ENCODE measurements at places on chromosomes 3 and 15.
A peak's percentile ranks its signal among the peaks of the same experiment; 100 is the strongest.

GRCh38 chr15:66157507-66157906 lies 96.0 kb downstream of the MEGF11 start:
- no peak for DNase-seq

- DNase-seq: no peak
Measured at GRCh38 chr15:89203705-89204273, 17.6 kb downstream of the RLBP1 start.

- no peak for DNase-seq
Measured at GRCh38 chr3:150107429-150108175, 136.9 kb upstream of the PFN2 start.

DNA sequence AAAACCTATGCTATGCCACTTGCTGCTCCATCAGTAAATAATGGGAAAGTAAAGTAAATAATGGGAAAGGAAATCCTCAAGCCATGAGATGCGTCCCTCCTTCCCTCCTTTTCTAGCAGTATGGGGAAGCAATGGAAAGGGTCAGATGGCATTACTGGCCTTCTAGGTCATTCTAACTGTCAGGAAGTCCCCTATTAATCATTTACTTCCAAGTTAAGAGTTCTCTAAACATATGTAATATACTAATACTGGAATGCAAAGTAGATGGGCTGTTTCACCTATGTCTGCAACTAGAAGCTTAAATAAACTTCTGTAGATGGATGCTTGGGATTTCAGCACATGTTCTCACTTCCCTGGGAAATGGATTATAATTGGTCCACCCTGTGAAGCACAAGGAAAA lies 55.9 kb downstream of the MDFIC2 start:
- DNase-seq: no peak

GRCh38 chr15:31324806-31325594 lies 1.6 kb upstream of the KLF13 start:
- no peak for DNase-seq

- DNase-seq: no peak
Measured at GRCh38 chr3:129211772-129212171, 28.1 kb upstream of the CNBP start.

DNA sequence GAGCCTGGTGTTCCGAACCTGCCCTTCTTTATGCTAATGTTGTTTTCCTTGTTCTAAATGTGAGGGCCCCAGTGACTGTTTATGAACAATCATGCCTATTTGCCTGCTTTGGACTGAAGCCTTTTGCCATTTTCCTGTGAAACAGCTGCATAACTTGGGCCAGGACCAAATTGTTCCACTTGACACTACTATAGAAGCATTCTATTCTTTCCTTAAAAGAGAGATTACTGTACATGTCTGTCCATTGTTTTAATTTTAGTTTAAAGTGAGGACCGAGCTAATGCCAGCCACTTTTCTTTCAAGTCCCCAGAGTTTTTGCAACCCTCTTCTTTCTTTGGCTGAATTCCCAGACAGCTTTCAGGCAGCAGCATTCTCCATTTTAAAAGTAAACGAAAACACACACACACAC lies 980.3 kb downstream of the CADM2 start:
- peak; percentile 3 for DNase-seq

GRCh38 chr3:16468336-16469098 lies 45.0 kb downstream of the RFTN1 start:
- no peak for DNase-seq
